ENCODE measurements at places on chromosomes 2 and 18. TPM values are rescaled to one million over a fixed set of nuclear protein-coding genes. Genes with fewer than 3 reads are reported as not detected.
A peak's percentile ranks its signal among the peaks of the same experiment; 100 is the strongest.

GRCh38 chr2:85675427-85675826, 7.4 kb upstream of the SFTPB start:
- DNase-seq, result no peak

DNA sequence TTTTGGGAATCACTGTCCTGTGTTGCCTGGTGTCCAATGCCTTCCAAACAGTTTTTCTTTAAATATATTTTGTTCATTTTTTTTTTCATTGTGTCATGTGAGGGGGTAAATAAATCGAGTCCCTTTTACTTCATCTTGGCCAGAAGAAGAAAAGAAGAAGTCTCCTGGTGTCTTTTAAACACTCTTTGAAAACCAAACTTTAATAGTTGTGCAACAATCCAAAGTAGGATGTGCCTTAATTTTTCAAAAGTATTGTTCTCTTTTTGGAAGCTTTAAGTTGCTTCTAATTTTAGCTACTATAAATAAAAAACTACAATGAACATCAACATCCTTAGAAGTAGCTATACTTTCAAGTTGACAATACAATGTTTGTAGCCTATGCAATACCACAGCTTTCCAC, 154.9 kb downstream of the ATAD2B start:
- no peak for DNase-seq

GRCh38 chr18:21439431-21439846, 161.1 kb downstream of the ESCO1 start:
- DNase-seq, result peak; percentile 28

GRCh38 chr2:218432676-218433365, 13.9 kb downstream of the VIL1 start:
- no peak for DNase-seq

DNA sequence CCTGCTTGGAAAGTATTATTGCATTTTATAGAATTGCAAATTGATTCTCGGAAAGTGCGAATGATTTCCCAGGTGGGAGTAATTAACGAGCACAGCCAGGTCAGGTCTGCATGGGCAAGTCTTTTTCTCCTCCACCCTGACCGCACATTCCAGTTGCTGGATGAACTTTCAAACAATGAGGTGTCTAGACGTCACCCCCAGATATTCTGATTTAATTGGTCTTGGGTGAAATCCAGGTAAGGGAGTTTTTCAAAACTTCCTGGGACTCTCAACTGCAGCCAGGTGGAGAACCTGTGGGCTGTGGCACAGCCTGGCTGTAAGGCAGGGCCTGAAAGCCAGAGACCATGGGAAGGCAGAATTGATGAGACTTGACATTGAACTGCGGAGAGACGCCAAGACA, 15.9 kb upstream of the RNF152 start:
- DNase-seq, result no peak

DNA sequence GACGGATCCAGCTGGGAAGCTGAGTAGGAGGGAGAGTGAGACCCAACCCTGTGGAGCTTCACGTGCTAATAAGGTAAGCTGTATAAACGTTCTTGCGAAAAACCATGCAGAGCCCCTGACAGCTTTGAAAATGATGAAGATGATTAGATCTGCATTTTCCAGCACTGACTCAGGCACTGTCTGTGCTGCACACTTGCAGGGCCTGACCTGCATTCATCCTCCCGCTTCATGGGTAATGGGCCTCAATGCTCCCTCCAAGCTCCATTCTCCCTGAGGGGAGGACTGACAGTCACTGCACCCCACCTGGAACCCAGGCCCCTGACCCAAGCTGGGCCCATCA, 205.4 kb downstream of the TMEM163 start:
- no peak for DNase-seq

DNA sequence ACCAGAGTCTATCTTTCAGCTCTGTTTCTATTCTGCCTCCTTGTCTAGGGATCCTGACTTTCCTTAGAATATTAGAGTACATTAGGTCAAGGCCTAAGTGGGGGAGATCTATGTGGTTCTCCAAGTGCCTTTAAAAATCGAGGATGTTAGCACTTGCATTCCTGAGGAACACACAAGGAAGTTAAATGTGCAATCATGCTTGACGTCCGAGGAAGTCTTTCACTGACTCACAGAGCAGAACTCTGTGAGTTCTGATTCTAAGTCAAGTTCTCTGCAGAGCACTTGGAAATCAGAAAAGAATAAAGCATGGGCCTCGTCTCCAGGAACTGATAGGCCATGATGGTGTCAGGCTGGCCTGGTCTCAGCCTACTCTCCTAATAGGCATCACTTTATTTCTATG, 17.2 kb downstream of the FHOD3 start:
- DNase-seq, result no peak

DNA sequence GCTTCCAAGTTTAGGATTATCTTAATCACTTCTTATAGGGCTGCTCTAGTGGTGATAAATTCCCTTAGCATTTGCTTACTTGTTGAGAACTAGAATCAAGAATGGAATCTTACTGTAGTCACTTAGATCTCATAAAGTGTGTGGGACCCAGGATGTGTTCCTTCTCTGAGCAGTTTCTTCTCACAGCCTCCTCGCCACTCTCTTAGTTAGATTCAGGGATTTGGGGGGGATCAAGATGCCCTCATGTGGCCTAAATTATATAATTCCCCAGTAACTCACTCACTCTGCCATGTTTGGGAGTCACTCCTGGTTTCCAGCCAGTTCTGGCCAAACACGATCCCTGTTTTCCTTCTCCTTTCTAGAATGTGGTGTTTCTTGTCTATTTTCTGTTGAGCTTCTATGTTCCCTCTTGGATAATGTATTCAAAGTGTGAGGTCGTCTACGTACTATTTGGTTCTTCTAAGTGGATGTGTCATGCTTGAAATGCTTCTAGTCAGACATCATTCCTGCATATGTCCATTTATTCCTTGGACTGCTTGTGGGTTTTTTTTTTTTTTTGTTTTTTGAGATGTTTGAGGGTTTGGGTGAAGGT, 414.9 kb upstream of the SYT4 start:
- no peak for DNase-seq

GRCh38 chr2:147628971-147629421, 215.8 kb upstream of the ACVR2A start:
- DNase-seq, result no peak

- DNase-seq, result no peak
Observed at GRCh38 chr2:121260370-121261154, 24.4 kb downstream of the TFCP2L1 start.

- no peak for DNase-seq
Observed at GRCh38 chr2:239585422-239585821, 184.6 kb upstream of the HDAC4 start.

GRCh38 chr2:148928395-148928794, 53.4 kb downstream of the KIF5C start:
- DNase-seq, result no peak

DNA sequence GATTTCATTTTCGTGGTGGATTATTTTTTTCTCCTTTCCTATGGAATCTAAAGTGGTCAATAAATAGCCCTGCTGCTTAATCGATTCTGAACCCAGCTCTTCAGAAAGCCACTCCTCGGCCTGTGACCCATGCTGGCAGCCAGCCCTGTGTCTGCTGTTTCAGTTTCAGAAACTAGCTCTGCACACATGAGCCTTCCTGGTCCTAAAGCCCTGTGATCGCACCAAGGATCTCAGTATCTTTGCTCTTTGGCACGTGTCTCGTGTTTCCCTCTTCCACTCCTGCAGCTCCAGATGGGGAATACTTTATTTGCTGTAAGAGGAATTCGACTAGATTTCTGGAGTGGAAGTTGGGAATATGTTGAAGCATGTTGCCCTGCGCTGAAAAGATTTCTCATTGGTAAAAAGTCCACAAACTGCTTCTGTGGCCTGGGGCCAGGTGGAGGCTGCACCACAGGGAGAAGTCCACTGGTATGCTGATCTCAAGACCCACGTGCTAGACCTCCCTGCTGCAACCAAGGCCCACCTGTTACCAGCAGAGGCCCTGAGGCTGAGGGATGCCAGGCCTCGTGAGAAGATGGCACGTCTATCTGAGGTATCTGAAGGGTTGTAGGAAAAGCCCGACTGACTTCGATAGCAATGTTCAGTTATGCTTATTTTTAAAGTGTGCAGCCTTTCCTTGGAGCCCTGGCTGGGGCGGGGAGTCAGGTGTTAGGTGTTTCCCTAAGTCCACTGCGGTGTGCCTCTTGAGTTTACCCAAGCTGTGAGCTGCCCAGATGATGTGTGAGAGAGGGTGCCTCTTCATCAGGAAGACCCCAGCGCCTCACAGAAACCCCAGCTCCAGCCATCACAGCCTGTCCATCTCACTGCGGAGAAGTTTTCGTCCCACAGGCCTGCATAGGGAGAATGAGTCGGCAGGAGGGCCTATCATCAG, 33.6 kb upstream of the CELF4 start:
- DNase-seq, result no peak

DNA sequence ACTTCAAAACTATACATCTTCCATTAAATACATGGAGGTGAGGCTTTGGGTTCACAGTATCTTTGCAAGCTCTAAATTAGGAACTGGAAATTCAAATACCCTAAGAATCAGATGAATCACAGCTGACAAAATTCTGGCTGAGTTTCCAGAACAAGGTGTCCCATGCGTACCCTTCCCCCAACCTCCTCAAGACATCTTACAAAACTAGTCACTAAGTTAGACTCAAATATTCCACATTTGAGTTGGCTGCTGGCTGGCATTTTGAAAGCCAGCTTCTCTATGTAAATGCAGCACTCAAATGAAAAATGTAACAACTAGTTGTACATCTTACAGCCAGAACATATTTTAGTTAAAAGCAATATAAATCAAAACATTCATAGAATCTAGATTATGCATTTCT, 131.0 kb upstream of the ARL5A start:
- no peak for DNase-seq

GRCh38 chr18:50662775-50663383, 103.0 kb downstream of the MAPK4 start:
- DNase-seq, result no peak

- no peak for DNase-seq
Observed at GRCh38 chr2:99636144-99637034, 146.6 kb upstream of the REV1 start.

DNA sequence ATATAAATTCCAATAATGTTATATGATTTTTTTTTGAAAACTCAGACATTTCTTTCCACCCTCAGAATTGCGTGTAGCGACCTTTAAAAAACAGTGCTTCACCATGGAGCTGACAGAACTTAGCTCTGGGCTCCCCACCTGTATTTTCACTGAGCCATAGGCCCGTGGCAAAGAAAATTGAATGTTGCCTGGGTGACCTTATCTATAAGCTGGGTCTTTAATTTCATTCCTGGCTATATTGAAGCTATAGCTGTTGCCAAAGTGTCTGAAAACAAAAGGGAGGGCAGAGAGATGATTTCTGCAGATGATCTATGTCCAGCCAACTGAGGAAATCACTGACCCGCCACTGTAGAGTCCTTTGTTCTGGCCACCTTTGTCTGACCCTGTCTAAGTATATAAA, 411.7 kb downstream of the PTPRM start:
- DNase-seq, result no peak

GRCh38 chr18:65221736-65222135, 529.1 kb upstream of the CDH7 start:
- DNase-seq, result no peak

DNA sequence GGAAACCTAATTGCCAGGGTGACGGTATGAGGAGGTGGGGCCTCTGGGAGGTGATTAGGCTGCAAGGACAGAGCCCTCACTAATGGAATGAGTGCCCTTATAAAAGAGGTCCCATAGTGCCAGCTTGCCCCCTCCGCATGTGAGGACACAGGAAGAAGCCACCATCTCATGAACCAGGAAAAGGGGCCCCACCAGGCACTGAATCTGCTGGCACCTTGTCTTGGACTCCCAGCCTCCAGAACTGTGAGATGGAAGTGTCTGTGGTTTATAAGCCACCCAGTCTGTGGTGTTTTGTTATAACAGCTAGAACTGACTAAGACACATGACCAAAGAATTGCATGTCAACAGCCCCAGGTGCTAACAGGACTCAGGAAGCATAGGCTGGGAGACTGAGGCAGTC, 214.3 kb downstream of the MGAT5 start:
- no peak for DNase-seq

Gene EVX2
- total RNA-seq, result not detected

Gene AKAIN1
- total RNA-seq, result not detected

Gene HES6
- total RNA-seq, result 8.0 TPM
